Dermis microvascular lymphatic vessel endothelial cell (primary cell): ENCODE measurements at places on chromosomes 16 and 17.

GRCh38 chr16:69105501-69106361 is at the start of gene HAS3:
HAS3 (plus strand) TSS chr16:69105653; CDS start chr16:69109396, 3,743 bp downstream.
- DNase-seq: no peak

DNA sequence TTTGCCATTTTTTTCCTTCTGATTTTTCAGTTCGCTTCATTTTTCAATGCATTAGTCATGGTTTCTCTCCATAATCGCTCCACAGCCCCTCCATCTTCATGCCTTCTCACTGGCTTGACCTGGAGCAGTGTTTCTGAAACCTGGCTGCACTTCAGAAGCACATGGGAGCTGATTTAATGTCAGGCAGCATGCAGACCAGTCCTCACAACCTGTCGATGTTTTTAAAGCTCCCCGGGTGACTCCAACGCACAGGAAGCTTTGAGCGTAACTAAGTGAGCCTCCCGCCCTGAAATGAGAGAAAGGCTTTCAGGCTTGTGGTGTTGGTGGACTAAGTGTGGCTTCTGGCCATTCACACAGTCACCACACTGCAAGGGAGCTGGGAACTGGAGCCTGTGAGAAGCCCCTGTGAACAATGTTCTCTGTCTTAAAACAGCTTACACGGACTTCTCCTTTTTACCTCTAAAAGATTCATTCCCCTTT is 16.8 kb upstream of the DRG2 start:
- DNase-seq: no peak

DNA sequence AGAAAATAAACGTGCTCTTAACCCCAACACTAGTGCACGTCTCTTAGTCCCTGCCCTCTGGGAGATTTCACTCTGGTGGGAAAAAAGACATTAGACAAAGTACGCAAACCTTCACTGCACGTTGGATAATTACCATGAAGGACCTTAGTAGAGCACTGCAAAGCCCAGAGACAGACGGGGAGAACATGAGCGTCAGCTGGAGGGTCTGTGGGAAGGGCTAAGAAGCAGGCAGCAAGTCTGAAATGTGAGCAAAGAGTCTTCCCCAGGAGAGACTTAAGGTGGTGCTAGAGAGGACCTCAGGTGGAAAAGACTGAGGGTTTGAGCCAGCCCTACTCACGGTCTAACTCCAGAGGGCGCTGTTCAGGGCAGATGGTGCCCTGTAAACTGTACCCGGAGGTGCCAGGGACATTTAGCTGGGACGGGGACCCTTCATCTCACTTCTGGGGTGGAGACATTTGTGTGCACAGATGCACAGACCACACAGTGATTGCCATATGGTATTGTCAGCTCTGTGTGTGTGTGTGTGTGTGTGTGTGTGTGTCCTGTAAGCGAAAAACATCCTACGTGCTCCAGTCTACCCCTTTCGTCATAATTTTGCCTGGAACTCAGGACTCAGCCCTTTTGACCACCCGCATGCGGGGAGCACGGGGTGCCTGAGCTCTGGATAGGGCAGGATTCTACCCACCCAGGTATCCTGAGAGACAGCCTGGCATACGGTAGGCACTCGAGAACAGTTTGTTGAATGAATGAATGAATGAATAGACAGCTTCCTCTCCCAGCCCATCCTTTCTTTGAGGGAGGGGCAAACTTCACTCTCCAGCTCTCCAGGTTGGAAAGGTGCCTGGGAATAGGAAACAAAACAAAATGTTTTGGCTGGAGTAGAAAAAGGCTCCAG is 10.1 kb upstream of the STAC2 start:
- no peak for DNase-seq

DNA sequence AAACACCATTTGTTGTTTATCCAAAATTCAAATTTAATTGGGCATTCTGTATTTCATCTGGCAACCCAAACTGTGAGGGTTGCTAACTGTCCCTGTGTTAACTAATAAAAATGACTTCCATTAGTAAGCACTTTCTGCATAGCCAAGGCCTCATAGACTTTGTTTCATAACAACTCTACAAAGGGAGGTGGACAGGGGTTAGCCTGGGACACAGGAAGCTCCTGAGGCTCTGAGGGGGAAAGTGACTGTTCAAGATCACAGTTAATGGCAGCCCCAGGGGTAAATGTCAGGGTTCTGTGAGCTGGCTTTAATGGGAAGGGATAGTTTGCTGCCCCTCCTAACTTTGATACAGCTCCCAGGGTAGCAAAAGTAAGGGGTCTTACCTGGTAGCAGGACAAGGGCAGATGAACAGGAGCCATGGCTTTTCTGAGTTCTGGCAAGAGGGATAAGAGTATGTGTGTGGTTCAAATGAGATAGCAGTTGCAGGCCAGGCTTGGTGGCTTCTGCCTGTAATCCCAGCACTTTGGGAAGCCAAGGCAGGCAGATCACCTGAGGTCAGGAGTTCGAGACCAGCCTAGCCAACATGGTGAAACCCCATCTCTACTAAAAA is 2.2 kb downstream of the HEATR9 start:
- no peak for DNase-seq

- no peak for DNase-seq
Measured at GRCh38 chr17:7887038-7887481, 1.5 kb upstream of the CHD3 start.

DNA sequence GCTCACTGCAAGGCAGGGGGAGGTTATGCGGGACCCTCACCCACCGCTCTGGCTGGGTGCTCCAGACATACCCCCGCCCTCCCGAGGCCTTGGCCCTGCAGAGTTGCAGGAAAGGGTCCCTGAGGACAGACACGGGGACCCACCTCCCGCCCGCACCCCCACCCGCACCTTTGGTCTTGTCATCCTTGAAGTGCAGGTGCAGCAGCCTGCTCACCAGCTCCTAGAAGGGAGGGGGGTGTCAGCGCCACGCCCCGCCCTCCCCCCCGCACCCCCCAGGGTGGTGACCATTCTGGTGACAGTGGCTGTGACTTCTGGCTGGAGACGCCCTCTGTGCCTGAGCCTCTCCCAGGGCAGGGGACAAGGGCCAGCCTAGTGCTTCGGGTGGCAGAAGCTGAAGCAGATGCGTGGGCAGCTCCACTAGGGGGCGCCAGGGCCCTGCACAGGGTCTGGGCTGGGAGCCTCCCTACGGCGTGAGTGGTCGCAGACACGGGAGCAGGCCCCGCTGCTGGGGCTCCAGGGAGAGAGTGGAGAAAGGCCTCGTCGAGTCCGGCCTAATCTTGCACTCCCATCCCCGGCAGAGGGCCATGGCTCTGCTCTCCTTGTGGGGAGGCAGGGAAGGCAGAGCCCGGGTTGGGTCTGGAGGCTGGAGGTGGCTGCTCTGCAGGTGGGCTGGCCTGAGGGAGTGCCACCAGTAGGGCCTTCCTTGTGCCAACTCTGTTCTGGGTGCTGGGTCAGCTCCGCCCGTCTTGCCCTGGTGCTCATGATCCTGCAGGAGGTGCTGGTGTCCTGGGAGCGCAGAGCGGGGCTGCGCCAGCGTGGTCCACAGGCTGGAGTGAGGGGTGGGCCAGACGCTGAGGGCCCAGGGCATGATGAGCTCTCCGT is 2.7 kb downstream of the CENPX start:
- DNase-seq: peak; percentile 60

- no peak for DNase-seq
Measured at GRCh38 chr17:8069587-8069860, 18.0 kb downstream of the ALOX12B start.

GRCh38 chr17:58089111-58089510 is 5.9 kb downstream of the DYNLL2 start:
- no peak for DNase-seq

DNA sequence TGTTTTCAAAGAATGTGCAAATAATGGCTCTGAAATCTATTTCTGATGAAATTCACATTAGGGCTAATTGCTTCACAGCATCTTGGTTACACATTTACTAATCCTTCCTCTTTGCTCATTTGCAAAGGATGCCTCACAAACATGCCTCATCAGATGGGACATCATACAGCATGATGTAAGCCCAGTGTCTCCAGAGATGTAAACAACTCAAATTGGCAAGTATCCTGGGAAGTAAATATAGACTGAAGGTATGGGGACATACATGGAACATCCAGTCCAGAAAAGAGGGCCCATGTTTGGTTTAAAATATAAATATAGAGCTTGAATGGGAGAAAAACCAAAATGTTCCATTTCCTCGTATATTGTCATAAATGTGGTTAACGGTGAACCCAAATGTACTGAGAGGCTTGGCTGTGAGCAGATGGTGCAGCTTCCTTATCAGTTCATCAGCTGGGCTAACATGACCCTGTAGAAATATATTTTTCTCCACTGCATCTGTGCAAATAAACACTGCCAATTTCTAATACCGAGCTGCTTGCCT is 142.9 kb upstream of the NUDT7 start:
- peak; percentile 23 for DNase-seq

DNA sequence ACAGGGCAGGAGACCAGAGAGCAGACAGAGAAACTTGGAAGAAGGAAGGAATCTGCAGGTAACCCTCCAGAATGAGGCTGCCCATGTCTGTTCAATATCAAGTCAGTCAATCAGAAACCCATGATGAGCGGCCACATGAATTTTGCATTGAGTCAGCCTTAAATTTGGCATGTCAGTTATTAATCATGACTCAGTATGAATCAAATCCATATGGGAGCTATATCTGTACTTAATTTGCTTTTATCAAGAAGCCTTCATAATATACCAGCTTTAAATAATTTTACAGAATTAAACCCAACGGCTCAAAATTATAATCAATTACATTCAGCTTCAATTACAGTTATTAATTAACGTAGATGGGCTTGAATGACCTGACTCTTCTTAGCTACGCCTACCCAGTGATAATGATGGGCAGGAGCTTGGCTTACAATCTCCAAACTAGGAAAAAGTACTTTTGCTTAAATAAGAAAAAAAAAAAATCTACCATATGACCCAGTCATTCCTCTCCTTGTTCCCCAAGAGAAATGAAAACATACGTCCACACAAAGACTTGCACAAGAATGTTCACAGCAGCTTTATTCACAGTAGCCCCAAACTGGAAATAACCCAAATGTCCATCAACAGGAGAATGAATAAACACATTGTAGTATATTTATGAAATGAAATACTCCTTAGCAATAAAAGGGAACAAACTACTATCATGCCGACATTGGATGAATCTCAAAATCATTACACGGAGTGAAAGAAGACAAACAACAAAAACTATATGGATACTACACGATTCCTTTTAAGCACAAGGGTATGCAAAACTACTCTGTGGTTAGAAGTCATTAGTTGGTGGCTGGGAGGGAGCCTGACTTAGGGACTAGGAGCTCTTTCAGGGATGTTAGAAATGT is 48.6 kb downstream of the SLC39A11 start:
- DNase-seq: no peak

DNA sequence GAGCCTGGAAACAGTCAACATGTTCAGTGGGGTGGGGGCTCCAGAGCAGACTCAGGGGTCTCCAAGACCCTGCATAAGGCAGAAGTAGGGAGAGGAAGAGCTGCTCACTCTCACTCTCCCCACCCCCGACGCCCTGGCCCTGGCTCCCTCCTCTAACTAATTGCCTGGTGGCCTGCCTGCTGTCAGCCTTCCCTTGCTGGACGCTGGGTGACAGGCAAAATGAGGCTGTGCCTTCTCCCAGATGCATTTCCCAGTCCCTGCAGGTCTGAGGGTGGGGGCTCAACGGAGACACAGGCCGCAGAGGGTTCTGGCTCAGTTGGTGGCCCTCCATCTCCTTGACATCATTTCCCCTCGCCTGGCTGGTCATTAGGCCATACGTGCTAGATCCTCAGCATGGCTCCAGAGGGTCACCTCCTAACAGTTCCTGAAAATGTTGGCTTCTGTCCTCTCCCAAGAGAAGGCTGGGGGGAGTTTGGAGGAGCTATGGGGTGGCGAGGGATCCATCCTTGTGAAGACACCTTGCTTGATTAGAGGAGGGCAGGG is 1.4 kb downstream of the FMNL1 start:
- no peak for DNase-seq

DNA sequence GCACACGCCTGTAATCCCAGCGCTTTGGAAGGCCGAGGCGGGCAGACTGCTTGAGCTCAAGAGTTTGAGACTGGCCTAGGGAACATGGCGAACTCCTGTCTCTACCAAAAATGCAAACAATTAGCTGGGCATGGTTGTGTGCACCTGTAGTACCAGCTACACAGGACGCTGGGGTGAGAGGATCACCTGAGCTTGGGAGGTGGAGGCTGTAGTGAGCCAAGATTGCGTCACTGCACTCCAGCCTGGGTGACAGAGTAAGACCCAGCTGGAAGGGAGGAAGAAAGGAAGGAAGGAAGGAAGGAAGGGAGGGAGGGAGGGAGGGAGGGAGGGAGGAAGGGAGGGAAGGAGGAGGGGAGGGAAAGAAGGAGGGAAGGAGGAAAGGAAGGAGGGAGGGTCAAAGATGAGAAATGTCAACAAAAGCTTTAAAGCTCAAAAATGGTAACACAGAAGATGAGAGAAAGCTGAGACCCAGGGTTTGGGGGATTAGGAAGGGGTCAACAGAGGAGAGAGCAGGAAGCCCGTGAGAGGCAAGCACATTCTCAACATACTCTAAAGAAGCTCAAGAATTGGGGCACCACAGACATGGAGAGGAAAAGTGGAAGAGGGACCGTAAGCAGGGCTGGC is 5.0 kb upstream of the KRT19 start:
- no peak for DNase-seq

GRCh38 chr16:4115209-4115948 is 863 bp downstream of the ADCY9 start:
- no peak for DNase-seq

DNA sequence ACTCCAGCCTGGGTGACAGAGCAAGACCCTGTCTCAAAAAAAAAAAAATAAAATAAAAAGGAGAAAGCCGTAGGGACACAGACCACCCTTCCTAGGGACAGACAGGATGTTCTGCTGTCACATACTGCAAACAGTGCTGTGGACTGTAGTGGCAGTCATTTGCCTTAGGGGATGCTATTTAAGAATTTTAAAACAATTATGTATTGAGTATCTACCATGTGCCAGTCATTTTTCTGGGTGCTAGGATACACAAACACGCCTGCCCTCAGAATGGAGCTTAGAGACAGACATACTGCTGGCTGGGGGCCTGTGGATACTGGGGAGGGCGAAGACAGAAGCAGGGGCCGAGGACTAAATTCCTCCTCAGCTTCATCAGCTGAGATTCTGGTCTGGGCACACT is 45.5 kb downstream of the MRC2 start:
- no peak for DNase-seq

GRCh38 chr17:8552577-8553320 is 77.8 kb downstream of the MYH10 start:
- DNase-seq: no peak

DNA sequence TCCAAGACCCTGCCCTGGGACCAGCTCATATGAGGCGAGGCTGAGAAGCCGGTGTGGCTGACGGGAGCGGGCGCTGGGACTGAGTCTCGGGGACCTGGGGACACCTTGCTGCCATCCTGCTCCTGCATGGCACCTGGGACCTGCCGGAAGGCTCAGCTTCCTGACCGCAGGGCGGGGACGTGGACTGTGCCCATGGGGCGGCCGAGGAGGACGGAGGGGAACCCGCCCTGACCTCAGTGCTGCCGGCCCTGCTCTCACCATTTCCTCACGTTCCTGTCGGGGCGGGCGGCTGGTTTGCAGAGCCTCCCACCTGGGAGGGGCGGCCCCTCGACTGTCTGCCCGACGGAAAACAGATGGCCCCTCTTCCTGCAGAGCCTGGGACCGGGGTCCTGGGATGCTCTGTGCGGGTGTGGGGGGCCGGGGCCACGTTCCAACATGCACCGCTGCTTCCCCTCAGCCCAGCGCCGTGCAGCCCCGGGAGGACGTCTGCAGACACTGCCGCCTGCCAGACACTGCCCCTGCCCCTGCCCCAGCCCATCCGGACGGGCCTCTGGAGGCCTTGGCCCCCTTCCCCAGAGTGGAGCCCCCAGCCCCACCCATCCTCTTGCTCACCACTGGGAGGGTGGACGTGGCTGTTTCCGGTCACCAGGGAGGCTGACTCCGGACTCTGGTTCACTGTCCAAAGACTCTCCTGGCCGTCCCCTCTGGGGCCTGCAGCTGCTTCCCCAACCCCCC is 43.9 kb upstream of the SSTR5 start:
- no peak for DNase-seq
